Activated CD4-positive, alpha-beta T cell treated with anti-CD3 and anti-CD28 coated beads, Interleukin-2, amount 10 ng/mL, durations not matched to agents 7 days and 5 days (primary cell): ENCODE measurements at places on chromosomes 7 and 10. TPM values are rescaled to one million over a fixed set of nuclear protein-coding genes. Genes with fewer than 3 reads are reported as not detected.

DNA sequence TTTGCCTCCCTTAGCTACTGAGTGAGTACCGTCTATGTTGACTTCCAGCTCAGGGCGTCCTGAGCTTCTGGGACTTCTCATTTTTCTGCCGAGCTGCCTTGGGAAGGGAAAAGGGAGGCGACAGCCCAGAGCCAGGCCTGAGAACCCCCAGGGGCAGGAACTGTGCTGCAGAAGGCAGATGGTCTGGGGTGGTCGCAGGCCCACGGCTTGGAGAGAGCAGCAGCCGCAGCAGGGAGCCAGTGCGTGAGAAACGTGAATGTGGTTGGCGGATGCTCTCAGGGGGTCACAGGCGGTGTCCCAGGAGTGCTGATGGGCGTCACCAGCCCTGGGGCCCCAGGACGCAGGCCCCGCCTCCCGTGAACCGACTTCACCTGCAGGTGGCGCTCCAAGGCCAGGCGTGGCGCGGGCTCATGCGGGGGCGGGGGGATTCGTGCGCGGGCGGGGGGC lies 9.2 kb upstream of the PWWP2B start:
- H3K4me3 ChIP-seq, result peak overlapping the region; percentile 22
- H3K27me3 ChIP-seq, result no peaks in the 10 kb centered on the region
- peak; percentile 76 for DNase-seq
- no peaks in the 10 kb centered on the region for H3K36me3 ChIP-seq
- peak overlapping the region; percentile 71 for H3K27ac ChIP-seq
- peaks cover 4% of the 10 kb centered on the region for H3K4me1 ChIP-seq

DNA sequence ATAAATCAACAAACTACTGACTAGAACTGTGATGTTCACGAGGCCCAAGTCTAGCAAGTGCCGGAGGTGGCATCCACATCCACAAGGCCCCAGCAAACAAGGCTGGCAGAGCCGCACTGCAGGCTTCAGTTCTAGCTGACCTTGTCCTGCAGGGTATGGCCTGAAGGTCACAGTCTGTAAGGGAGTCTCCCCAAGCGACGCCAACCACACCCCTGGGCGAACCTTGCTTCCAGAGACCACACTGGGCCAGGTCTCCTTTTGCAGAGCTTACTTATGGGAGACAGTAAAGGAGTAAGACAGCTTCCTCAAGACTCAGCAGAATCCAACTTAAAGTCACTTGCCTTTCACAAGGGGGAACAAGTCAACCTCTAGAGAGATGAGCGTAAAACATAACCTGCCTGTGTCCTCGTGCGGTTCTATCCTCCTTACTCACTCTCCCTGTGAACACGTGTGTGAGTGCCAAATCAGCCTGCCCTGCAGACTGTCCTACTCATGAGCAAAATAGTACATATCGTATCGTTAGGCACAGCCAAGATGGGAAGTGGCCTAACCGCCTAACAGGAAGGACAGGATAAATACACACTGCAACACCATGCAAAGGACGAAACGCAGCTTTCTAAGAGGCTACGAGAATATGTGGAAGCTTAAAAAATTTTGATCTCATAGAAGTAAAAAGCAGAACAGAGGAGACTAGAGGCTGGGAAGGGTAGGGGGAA lies 22.7 kb downstream of the FAM53B start:
- peak overlapping the region; percentile 84 for H3K27ac ChIP-seq
- no peak overlapping the region for H3K4me3 ChIP-seq
- H3K27me3 ChIP-seq, result no peaks in the 10 kb centered on the region

DNA sequence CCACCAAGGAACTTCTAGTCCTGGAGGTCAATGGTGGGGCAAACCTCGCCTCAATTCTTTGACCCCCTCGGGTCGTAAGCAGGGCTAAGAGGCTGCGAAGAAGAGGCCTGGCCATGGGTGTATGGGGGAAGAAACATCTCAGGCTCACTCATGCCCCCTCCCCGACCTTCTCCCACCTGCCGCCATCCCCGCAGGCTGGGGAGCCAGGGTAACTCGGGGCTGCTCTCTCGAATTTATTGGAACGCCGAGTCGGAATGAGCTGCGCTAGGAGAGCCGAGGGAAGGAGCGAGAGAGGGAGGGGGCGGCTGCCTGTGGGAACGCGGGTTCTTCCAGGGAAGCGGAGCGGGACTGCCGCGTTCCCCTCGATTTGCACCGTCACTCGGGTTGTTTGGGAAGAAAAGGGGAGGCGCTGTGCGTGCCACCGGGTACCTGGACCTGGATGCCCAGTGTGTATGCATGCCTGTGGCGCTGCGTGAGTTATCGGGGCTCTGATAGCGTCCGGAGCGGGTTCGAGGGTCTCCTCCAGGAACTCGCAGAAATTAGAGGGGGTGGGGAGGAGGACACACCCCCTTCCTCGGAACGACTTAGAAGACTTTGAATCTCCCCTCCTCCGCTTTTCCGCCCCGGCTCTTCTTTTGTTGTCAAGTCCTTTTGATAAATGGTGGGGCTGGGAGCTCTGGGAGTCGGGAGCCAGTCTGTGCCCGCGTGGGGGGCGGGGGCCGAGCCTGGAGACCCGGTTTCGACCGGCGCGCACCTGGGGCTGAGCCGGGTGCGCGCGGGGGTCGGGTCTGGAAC lies 1.8 kb upstream of the ZNF503 start:
- peak overlapping the region; percentile 74 for H3K4me3 ChIP-seq
- peaks cover 38% of the 10 kb centered on the region for H3K4me1 ChIP-seq
- H3K36me3 ChIP-seq, result peaks cover 3% of the 10 kb centered on the region
- H3K27me3 ChIP-seq, result peaks cover 71% of the 10 kb centered on the region
- no peak for DNase-seq
- H3K27ac ChIP-seq, result no peak overlapping the region

- H3K27me3 ChIP-seq, result no peaks in the 10 kb centered on the region
- H3K27ac ChIP-seq, result no peak overlapping the region
- no peaks in the 10 kb centered on the region for H3K36me3 ChIP-seq
- H3K4me3 ChIP-seq, result no peak overlapping the region
- no peak for DNase-seq
Observed at GRCh38 chr7:111393011-111393754, 169.1 kb downstream of the IMMP2L start.

DNA sequence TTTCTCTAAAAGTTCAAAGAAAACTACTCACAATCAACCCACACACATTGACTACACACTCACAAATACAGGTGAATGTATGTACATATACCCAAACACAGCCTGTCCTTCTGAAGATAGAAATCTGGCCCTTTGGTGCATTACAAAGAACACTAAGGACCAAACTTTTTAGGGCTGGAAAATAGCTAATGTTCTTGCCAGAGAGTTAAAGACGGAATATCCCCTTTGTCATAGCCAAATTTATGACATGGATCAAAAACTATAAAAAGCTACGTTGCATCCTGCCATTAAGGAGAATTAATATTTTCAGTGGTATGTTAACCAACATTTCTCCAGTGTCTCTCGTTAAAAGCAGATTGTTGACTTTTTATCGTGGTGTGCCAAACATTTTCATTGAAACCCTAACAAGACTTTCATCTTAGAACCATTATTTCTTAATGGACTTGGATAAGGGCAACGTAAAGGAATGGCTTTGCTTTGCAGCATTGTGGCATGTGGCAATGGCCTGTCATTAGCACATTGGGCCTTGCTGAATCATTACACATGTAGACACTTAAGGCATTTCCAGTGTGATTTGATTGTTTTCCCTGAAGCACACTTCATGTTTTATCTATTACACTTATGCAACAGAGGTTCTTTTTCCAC lies 150.9 kb upstream of the MEOX2 start:
- no peaks in the 10 kb centered on the region for H3K4me1 ChIP-seq
- no peak for DNase-seq
- no peak overlapping the region for H3K27ac ChIP-seq
- no peaks in the 10 kb centered on the region for H3K36me3 ChIP-seq

DNA sequence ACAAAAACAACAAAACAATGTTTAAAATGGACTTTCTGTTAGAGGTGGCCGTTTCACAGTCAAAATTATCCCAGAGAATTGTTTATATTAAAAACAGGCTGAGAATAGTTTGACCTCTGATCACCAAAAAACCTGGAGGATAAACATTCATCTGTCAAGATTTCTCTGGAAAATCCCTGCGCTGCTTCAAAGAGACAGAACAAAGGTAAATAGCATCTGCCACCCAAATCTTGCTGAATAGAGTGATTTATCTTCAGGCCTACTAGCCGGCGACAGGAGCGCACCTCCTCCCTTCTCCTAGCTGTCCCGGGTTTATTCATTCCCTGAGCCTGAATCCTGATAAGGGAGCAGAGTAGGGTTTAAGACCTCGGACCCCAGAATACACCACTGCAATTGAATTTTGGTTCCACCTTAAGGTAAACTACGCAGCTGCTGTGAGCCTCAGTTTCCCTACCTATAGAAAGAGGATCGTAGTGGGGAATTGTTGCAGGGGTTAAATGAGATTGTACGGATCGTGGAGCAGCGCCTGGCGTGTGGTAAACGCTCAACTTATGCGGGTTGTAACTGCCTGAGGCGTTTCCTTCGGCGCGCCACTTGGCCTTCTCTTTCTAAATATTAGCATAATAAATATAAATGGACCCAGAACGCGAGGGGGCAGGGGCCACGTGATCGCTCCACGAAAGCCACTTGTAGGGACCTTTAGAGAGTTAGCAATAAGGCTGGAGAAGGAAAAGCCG lies 498 bp upstream of the ST7 start:
- DNase-seq, result no peak
- peak overlapping the region; percentile 74 for H3K27ac ChIP-seq
- H3K27me3 ChIP-seq, result peaks cover 7% of the 10 kb centered on the region
- peaks cover 23% of the 10 kb centered on the region for H3K4me1 ChIP-seq
- peak overlapping the region; percentile 74 for H3K4me3 ChIP-seq

CDK1 gene
- 132 TPM for total RNA-seq

GRCh38 chr7:4792537-4793126 lies 17.2 kb downstream of the AP5Z1 start:
- H3K4me1 ChIP-seq, result peaks cover 13% of the 10 kb centered on the region
- no peak for DNase-seq
- no peak overlapping the region for H3K4me3 ChIP-seq
- no peak overlapping the region for H3K27ac ChIP-seq

GRCh38 chr7:148747274-148747673 lies 48.6 kb downstream of the CUL1 start:
- H3K36me3 ChIP-seq, result peaks cover 45% of the 10 kb centered on the region
- no peaks in the 10 kb centered on the region for H3K27me3 ChIP-seq
- no peak overlapping the region for H3K27ac ChIP-seq
- no peak for DNase-seq

C10orf53 gene
- total RNA-seq, result not detected

DNA sequence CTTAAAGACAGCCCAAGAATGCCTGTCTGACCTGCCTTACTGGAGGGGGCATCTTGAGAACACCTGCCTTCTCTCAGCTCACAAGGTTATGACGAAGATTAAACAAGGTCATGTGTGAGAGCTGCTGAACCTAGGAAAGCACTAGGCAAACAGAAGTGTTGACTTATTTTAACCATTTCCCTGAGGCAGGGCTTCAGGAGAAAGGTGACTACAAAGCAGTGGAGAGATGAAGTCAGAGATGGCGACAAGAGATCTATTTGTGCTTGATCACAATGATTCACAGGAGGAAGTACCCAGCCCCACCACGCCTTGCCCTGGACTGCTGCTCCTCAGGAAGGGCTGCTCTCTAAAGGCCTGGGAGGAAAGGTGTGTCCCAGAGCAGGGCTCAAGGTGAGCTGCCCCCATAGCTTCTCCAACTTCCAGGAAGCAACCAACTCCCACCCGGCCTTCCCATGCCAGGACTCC lies 27.8 kb downstream of the STN1 start:
- peak overlapping the region; percentile 55 for H3K27ac ChIP-seq
- peaks cover 63% of the 10 kb centered on the region for H3K36me3 ChIP-seq

- no peaks in the 10 kb centered on the region for H3K36me3 ChIP-seq
- no peak for DNase-seq
- H3K4me1 ChIP-seq, result no peaks in the 10 kb centered on the region
- H3K4me3 ChIP-seq, result no peak overlapping the region
Observed at GRCh38 chr10:15735763-15736162, 16.0 kb upstream of the ITGA8 start.

DNA sequence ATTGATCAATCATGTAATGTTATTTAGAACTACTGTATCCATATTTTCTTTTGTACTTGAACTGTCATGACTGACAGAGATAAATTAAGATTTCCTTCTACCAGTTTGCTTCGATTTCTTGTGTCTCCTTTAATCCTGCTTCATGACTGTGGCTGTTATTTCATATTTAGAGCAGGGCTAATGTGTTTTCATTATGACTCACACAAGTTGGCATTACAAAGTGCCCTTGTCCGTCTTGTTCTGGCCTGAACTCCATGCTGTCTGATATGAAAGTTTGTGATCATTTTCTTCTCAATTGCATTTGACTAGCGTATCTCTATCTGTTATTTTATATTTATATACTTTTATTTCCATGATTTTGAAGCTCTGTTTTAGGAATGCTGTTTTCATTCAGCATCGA lies 344.1 kb upstream of the PRKCQ start:
- peaks cover 43% of the 10 kb centered on the region for H3K4me1 ChIP-seq
- H3K27me3 ChIP-seq, result peaks cover 5% of the 10 kb centered on the region
- DNase-seq, result no peak
- H3K27ac ChIP-seq, result no peak overlapping the region

DNA sequence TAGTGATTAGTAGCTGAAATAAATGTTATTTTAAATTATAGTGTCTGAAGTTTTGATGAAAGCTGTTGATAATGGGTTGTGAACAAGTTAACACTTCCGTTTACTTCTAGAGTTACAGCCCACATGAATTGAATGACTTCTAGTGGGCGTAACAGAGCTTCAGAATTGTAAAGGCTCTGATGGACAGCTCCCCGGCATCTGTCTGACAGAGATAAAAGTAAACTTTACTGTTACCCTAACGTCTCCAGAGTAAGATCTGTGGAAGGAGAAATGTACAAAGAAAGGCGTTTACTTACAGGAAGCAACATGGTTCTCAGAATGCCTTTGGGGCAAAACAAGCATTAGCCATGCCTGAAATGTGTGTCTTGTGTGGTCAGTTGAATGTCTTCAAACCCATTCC lies 124.4 kb downstream of the ADARB2 start:
- no peaks in the 10 kb centered on the region for H3K36me3 ChIP-seq
- H3K4me1 ChIP-seq, result no peaks in the 10 kb centered on the region
- DNase-seq, result no peak
- no peak overlapping the region for H3K27ac ChIP-seq
- no peak overlapping the region for H3K4me3 ChIP-seq
- peaks cover 17% of the 10 kb centered on the region for H3K27me3 ChIP-seq

PNLIPRP3 gene
- not detected for total RNA-seq

CPEB3 gene
- 2.6 TPM for total RNA-seq

- H3K4me3 ChIP-seq, result no peak overlapping the region
- no peaks in the 10 kb centered on the region for H3K36me3 ChIP-seq
- no peak overlapping the region for H3K27ac ChIP-seq
- H3K27me3 ChIP-seq, result peaks cover 61% of the 10 kb centered on the region
- no peak for DNase-seq
Observed at GRCh38 chr10:23694446-23694920, 255.6 kb downstream of the OTUD1 start.
